ENCODE measurements at places on chromosomes 2 and 18.

DNA sequence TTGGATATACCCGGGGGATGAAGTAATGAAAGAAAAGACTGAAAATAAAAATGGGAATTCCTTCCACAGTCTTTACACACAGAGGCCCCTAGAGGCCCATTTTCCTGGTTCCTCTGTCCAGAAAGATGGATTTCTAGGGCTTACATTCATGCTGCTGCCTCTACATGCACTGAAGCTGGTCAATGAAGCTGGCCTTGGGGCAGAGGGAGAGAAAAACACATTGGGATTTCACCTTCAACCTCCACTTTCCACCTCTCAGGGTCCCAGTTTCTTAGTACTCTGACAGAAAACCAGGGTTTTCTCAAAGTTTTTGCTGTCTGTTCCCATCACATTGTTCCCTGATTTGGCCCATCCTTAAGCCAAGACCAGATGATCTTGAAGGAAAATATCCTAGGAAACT is 154.6 kb upstream of the ZSWIM2 start:
- peak; percentile 6 for DNase-seq

- no peak for DNase-seq
Observed at GRCh38 chr2:43461453-43462073, 134.3 kb downstream of the THADA start.

GRCh38 chr2:119741868-119742267 is 17.9 kb upstream of the PTPN4 start:
- DNase-seq = no peak

- peak; percentile 63 for DNase-seq
Observed at GRCh38 chr2:18518116-18519111, 42.0 kb downstream of the RDH14 start.

GRCh38 chr2:216951171-216951570 is 91.3 kb upstream of the TNP1 start:
- DNase-seq = no peak

GRCh38 chr2:157194097-157194688 is 63.3 kb upstream of the GALNT5 start:
- DNase-seq = peak; percentile 85

- DNase-seq = no peak
Observed at GRCh38 chr2:190515687-190516086, 18.8 kb downstream of the NEMP2 start.

DNA sequence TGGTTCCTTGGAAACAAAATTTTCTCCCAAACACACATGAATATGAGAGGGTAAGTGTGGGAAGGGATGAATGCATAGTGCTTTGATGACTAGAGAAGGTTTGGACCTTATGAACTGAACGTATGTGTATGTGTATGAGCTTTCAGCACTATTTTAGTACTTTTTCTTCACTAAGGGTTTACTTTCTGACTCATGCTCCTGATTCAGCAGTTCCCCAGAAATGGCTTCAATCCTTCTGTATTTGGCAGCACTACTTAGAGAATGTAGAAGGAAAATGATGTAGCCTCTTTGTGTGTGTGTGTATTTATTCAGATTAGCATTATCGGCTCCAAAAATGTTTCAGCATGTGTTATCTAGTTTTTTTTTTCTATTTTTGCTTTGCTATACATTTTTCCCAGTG is 22.2 kb downstream of the KCNJ3 start:
- no peak for DNase-seq

- peak; percentile 55 for DNase-seq
Observed at GRCh38 chr2:182240862-182241371, 185.9 kb downstream of the PDE1A start.

- DNase-seq = no peak
Observed at GRCh38 chr18:55202232-55202917, 243.1 kb upstream of the CCDC68 start.

DNA sequence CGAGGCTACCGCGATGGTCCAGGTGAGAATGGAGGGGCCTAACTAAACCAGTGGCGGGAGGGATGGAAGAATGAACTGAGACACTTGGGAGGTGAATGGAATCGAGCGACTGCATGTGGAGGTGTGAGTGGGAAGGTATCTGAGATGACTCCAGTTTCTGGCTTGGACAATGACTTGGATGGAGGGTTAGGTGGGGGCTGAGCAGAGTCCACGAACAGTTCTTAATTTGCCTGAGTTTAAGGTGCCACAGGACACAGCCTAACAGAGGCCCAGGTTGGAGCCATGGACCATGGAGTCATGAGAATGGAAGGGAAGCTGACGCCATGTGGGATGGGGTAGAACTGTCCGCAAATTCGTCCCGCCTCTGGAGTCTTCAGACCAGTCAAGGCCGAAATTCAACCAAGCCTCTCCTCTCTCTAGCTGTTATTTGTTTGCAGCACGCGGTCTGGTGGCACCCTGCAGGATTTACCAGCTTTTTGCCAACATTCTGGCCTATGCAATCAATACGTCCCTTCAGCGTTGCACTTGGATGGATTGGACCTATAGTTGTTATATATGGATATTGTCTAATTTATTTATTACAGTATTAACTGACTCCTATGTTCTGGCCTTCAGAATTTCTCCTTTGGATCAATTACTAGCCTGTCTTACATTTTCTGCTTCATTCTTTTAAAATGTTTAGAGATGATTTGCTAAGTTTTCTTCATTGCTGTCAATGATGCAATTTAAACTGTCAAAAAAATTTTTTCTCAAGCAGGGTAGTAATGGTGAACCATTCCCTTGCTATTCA is 940 bp upstream of the BOLA3 start:
- no peak for DNase-seq

GRCh38 chr2:189465076-189465475 is 23.8 kb downstream of the WDR75 start:
- no peak for DNase-seq

GRCh38 chr2:172242961-172243360 is 140.3 kb upstream of the DLX2 start:
- no peak for DNase-seq

- DNase-seq = no peak
Observed at GRCh38 chr2:236747426-236747825, 177.8 kb downstream of the ACKR3 start.

GRCh38 chr18:23596183-23596582 is 9.9 kb upstream of the NPC1 start:
- DNase-seq = no peak

DNA sequence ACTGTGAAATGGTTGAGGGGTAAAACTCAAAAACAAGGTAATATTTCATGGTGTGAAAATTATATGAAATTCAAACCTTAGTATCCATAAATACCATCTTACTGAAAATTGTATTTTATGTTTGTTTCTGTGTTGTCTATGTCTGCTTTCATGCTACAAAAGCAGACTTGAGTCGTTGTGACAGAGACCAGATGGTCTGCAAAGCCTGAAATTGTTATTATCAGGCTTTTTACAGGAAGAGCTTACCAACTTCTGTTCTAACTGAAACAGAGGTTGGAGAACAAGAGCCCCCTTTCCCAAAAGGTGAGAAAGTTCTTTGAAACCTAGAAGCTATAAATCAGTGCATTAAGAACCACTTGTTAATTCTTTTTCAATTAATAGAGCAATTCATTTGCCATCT is 110.0 kb downstream of the COL4A4 start:
- DNase-seq = no peak

DNA sequence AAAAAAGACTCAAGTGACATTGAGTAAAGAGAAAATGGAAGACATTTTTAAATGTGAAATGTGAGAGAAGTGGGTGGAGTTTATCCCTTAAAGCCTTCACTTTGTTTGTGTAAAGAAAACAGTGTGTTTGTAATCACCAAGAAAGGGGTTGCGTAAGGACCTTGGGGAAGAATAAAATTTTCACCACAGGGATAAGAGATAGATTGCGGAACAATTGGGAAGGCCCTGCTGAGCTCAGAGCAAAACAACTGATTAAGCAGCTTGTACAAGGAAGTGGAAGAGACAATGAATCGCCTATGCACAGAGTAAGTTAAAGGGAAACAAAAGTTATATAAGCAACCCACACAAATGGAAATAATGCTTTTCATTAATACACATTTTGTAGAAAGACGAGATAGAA is 327.7 kb downstream of the RAD51AP2 start:
- no peak for DNase-seq

DNA sequence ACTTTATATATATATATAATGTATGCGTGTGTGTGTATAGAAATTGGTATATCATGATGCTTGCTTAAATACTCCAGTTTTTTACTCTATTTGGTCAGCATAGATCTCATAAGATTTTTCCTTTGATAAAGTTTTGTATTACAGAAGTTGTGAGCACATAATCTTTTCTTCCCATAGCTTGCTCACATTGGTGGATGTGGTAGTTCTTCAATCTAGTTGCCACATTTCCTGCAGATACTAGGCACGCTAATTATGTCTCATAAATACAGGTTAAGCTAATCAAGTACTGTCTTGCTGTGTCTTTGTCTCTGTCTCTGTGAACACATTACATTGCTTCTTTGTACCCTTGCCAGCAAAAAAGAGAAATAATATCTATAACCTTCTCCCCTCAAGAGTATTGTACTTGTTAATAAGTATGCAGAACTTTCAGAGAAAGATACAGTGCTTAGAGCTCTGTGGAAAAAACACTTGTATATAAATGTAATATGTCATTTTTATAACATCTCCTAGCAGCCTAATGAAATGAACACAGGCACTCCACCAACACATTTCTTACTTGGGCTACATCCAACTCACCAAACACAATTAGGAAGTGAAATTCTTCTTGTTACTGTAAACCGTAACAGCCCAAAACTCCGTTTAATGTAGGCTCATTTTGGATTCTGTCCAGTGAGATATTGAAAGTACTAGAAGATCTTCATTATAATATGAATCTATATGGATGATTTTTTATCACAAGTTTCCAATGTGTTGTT is 306.7 kb upstream of the SLC8A1 start:
- peak; percentile 5 for DNase-seq

DNA sequence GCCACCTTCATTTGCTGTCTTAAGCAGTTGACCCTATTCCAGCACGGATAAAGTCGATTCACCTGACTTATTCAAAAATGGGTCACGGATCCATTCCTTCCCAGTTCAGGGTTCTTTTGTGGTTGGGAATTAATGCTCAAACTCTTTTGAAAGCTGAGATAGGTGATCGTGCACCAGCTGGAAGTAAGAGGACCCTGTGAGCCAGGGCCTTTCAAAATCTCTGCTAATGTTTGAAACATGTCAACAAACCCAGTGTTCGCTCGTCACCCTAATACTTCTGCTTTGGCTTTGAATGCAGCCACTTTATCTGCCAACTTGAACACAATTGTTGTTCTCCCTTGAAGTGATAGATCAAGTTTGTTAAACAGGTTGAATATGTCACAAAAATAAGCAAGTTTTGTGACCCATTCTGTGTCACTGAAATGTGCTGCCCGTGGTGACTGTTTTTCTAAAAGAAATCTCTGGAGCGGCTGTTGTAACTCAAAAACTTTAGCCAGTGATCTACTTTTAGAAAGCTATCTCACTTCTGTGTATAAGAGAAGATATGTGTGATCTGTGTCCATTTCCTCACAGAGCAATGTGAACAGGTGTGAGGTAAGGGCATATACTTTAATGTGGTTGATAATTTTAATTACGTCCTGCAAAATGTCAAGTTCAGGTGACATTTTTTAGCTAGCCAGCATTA is 16.9 kb downstream of the HAT1 start:
- no peak for DNase-seq

DNA sequence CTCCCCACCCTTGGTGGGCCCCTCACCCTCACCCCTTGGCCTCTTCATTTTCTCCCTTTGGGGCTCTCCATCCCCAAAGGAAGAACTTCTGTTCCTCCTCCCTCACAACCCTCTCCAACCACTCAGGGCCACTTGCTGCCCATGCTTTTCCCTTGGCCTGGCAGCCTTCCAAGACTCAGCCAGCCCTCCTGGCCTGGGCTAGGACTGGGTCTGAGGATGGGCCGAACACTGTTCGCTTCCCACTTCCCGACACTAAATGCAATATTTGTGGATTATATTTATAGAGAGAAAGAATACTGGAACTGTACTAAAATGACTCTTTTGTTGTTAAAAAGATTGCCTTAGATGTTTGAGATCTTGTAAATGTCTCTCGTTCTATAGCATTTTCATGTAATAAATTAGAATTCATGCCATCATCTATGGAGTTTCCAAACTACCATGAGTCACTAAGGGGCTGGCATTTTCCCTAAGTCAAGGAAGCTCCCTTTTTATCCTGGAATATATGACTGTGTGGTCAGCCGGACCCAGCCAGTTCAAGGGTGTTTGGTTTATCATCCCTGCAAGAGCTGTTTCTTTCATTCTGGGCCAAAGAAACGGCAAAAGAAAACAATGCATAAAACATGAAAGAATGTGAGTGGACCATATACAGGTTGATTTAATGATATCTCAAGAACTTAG is 3.8 kb downstream of the CXCR2 start:
- no peak for DNase-seq

DNA sequence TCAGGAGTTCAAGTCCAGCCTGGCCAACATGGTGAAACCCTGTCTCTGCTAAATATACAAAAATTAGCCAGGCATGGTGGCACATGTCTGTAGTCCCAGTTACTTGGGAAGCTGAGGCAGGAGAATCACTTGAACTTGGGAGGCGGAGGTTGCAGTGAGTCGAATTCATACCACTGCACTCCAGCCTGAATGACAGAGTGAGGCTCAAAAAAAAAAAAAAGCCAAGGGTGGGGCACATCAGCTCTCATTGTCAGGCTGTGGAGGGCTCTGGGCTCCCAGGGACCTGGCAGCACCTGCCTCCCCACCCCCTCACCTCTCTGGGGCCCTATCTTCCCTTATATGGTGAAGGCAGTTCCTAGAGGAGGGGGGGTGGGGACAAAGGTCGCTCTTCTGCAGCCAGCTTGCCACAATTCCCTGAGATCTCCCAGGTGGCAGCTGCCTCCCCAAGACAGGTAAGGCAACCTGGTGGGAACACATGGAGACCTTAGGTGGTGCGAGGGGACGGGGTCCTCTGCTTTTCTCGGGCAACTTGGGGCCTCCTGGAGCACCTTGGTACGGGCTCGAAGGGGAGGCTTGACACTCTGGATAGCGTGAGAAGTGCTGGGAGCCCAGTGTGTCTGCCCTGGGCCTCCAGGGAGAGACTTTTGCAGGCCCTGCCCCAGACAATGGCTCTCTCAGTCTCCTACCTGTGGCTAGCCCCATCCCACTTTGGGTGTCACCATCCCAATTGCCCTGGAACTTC is at the start of gene VIL1:
Gene VIL1 (plus strand): TSS at position 407 of the 742 bp plus-strand sequence. CDS start 4,656 bp downstream, outside the sequence.
- no peak for DNase-seq

DNA sequence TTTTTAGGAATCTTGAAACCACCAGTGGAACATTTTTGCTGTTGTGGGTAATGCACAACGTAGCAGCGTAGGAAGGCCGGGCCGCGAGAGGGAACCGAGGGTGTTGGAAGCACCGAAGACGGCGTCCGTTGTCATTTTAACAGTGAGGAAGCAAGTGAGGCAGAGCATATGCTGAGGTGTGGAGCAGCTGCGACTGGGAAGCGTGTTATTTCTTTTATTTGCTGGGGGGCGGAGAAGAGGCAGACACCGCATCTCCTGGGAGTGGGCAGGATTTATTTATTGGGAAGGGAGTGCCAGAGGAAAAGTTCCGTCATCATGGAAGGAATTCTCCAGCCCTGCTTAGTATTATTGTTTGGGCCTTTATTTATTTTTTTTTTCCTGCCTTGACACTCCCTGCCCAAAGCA is 232.8 kb downstream of the KLHL29 start:
- DNase-seq = no peak

GRCh38 chr2:237876951-237877491 is 17.6 kb downstream of the RAMP1 start:
- DNase-seq = no peak
